Neural progenitor cell (in vitro differentiated cells): ENCODE measurements at places on chromosomes 13 and 19.

- DNase-seq: no peak
These were observed 82.8 kb downstream of the STARD13 start for GRCh38 chr13:33202644-33203169.

DNA sequence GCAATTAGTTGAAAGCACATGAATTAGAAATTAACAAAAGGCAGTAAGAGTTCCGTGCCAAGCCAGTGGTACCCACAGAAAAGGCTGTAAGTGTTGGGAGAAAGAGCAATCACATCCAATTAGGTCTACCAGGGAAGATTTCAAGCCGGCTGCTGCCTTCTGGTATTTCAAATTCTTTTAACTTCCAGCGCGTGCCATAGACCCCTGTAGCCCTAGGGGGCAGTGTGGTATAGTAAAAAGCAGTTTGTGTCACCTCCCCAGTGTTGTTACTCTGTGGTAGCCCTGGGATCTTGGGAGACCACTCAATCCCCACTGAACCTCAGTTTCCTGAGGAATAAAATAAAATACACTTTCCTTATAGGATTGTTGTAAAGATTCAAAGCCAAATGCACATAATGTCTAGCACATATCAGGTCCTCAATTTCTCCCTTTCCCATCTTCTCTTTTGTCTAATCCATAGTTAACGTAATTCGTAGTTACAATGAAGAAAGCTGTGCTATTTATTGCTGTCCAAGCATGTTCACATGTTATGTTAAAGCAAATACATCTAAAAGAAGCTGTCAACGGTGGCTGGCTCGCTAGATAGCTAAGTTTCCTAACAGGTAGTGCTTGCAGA, 230.2 kb downstream of the TDRD3 start:
- DNase-seq: peak; percentile 90

DNA sequence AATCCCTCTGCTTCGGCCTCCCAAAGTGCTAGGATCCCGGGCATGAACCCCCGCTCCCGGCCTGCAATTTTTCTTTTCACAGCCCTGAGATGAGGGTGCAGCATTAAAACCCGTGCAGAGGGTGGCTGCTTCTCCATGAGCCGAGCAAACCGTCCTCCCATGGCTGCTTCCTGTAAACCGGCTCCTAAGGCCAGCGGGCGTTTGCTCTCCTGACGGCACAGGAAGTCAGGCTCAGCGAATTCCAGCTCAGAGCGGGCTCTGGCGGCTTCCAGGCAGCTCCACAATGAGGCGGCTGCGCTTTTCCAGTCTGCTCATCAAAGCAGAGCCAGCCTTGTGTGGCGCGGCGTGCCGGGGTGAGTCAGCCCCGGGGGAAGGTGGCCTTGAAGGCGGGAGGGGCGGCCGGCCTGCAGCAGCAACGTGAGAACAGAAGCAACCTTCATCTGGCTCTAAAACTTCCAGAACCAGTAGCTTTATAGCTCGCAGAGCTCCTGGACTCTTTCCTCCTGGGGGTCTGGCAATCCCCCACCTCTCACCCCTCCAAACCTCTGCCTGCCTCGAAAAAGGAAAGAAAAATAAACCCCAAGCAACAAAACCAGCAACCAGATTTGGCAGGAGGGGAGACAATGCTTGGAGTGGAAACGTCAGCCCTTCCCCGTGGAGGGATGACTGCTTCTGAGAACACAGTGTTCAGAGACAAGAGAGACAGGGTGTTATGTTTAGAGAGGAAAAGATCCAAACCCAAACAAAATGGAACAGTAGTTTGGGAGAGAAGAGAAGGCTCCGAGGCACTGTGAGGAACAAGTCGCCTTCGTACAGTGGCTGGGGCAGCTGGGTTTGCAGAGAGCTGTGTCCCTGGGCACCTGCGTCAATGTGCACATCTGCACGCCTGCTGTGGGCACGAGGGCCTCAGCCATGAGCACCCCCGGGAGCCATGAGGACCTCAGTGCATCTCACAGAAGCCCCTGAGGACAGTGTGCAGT, 67.8 kb downstream of the GADD45B start:
- DNase-seq: peak; percentile 97

DNA sequence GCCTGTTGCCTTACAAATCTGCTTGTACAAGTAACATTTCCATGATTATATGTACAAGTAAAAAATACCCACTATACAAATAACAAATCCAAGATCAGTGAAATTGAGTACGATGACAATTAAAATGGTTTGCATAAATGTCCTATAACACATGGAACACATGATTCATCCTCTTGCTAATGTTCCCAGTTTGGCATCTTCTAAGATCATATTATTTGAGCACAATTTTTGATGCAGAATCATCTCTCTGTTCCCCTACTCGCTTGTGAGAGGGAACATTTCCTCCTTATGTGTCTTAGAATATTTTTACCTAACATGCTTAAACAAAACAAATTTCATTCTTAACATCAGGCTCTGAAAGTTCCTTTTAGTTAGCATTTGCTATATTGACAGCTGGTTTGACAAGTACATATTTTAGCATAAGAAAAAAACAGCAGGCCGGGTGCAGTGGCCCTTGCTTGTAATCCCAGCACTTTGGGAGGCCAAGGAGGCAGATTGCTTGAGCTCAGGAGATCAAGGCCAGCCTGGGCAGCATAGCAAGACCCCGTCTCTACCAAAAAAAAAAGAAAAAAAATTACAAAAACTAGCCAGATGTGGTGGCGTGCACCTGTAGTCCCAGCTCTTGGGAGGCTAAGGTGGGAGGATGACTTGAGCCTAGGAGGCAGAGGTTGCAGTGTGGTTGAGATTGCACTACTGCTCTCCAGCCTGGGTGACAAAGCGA, 14.2 kb downstream of the ZNF331 start:
- DNase-seq: no peak

GRCh38 chr19:43620061-43621001, 902 bp upstream of the ZNF428 start:
- DNase-seq: no peak

DNA sequence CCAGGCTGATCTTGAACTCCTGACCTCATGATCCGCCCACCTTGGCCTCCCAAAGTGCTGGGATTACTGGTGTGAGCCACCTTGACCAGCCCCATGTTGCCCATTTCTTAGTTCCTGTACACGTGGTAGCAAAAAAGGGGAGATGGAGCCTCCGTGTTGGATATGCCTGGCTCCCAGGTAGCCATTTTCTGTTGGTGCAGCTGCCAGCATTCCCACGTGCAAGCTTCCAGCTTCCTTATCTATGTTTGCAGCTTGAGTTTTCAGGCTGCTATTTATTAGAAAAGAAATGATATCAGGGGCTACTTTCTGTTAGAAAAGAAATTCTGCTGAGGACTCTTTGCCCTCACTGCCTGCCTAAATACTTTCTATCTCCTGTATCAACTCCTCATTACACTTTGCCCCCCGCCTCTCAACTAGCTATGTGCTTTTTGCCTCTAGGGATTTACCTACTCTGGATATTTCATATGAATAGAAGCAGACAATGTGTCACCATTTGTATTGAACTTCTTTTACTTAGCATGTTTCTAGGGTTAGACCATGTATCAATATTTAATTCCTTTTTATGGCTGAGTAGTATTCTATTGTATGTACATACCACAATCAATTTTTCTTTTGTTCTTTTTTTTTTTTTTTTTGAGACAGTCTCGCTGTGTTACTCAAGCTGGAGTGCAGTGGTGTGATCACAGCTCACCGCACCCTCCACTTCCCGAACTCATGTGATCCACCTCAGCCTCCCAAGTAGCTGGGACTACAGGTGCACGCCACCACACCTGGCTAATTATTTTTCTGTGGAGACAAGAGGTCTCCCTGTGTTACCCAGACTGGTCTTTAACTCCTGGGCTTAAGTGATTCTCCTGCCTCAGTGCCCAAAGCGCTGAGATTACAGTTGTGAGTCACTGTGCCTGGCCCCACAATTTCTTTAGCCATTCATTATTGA, 3.4 kb upstream of the TMED1 start:
- DNase-seq: no peak
